ENCODE measurements at places on chromosomes 7 and 10.
A peak's percentile ranks its signal among the peaks of the same experiment; 100 is the strongest.

GRCh38 chr7:25923741-25924460 is 228.1 kb upstream of the NFE2L3 start:
- no peak for DNase-seq

DNA sequence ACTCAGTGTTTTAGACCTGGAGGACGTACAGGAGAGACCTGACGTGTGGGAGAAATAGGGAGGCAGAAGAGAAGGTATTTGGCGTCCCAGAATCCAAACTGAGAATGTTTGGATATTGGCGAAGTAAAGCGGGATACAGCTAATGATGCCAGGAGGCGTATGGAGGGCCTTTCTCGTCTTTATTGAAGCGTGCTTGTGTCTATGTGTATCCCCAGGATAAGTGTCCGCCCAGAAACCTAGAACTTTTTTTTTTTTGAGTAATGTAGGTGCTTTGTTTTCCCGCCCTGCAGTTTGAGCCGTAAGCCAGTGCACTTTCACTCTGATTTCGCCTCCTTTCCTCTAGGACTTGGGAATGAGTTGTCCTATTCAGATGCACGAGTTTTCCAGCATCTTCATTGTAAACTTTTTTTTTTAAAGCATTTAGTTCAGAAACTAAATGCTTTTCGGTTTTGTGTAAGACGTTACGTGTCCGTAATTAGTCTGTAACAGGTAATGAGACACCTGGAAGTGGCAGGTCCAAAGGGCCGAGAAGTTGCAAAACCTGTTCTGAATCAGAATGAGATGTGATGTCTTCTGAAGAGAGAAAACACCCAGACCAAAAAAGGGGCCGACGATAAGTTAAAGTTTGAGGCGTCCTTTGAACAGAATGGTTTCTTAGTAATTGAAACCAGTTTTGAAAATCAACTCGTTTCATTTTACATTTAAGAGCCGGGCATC is 746 bp downstream of the ARL5B start:
- DNase-seq, result peak; percentile 70

GRCh38 chr7:69438584-69439412 is 159.5 kb upstream of the AUTS2 start:
- no peak for DNase-seq

DNA sequence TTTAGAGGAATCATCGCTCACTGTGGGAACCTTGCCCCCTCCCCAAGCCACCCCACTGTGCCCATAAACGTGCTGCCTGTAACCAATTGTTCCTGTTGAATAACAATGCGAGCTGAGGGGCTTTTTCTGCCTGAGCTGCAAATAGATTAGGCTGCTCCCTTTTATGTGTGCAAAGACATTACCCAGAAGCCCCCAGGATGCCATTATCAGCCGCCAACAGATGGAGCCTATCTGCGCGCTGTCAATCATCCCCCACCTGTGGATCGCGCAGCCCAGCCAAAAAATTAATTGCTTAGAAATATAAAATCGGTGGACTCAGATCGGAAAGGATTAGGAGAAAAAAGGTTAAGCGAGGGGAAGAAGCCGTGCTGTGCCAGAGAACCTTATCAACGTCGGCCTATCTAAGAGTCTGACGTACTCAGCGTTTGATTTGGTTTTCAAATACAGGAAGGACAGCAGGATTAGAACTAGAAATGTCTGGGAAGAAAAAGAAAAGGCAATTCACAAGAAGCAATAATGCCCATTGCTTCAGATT is 167.3 kb upstream of the MYO3A start:
- peak; percentile 90 for DNase-seq

DNA sequence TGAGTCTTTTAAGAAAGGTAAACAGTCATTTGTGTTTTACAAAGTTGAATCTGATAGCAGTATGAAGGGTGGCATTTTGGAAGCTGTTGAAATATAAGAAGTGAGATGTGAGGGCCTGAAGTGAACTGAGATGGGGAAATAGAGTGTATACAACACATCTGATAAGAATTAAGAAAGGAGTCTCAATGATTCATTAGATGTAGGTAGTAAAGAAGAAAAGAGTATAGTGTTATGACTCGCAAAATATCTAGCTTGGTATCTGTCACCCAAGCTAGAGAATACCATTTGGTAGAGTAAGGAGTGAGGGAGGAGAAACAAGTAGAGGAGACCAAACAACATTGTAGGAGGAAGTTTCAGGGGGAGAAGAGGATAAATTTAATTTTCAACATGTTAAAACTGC is 5.3 kb downstream of the PTPN12 start:
- DNase-seq, result no peak

DNA sequence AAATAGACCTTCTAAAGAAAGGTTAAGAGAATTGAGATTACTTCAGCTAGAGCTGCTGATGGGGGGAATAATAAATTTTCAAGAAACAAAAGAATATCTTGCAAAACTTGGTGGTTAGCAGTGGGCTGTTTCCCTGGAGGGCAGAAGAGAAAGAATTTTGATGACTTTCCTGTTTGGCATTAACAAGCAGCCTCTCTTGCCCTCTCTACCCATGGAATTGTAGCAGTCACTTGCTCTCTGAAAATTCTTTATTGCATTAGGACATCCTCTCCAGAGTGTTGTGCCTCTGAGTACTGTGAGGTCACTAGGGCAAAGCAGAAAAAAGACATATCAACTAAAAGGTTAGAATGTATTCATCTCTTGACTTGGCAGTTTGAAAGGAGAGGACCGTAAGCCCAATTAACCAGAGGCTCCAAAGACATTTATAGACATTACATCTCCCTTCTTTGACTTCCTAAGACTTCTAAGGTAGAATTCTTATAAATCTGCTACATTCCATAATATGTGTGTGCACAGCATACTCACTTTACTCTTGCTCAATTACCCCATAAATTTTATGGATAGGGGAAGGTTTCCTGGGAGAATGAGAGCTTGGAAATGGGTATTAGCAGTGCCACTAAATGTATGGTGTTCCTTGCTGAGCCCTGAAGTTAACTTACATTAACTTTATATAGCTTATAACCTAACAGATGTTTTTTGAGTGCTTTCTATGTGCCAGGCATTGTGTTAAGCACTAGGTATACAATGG is 215.3 kb downstream of the KIF20B start:
- no peak for DNase-seq

DNA sequence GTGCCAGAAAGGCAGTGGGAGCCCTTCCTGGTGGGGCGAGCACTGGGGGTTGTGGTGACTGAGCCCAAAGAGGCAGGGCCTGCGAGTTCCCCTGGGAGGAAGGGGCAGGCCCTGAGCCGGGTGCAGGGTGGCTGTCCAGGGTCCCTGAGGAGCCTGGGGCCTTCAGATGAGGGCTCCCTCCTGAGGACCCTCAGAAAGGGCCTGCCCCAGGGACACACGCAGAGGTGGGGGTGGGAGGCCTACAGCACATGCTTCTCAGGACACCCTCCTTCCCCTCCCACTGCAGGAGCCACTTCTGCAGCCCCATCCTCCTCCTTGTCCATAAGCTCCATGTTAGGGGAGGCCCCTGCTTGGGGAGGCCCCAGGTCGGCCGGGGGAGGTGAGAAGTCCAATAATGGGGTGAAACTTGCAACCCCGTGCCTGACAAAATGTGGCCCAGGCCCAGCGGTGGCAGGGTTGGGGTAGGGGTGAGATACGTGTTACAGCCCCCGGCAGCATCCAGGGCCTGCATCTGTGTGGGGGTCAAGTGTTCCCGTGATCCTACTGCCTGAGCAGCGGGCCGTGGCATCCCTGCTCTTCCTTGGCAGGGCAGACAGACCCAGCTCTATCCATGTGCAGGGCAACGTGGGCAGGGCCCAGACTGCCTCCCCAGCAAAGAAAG is 31.8 kb upstream of the RET start:
- no peak for DNase-seq

DNA sequence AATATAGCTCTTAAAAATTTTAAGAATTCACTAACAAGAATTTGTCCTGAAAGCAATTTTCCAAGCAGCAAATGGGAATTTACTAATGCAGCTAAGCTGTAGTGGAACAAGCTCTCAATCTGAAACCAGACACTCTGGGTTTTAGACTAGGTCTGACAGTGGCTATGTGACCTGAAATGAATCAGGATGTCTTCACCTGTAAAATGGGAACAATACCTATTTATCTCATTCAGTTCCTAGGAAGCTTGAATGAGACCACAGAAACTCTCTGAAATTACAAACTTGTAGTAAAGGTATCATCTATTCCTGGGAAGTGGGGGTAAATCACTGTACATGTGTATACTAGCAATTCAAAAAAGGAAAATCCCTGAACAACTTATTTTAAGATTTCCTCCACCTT is 1.2 kb downstream of the DNAJC2 start:
- DNase-seq, result no peak

GRCh38 chr7:98996150-98996552 is 117.8 kb downstream of the TRRAP start:
- no peak for DNase-seq

Data from ELF-1 (cell line).